ENCODE measurements at places on chromosomes 7 and 10.

- DNase-seq = no peak
These were observed 15.9 kb upstream of the STOX1 start for GRCh38 chr10:68811314-68812009.

- no peak for DNase-seq
These were observed 19.1 kb upstream of the DNAAF5 start for GRCh38 chr7:707296-708000.

GRCh38 chr7:103025341-103025740, 49.3 kb downstream of the FBXL13 start:
- DNase-seq = no peak

DNA sequence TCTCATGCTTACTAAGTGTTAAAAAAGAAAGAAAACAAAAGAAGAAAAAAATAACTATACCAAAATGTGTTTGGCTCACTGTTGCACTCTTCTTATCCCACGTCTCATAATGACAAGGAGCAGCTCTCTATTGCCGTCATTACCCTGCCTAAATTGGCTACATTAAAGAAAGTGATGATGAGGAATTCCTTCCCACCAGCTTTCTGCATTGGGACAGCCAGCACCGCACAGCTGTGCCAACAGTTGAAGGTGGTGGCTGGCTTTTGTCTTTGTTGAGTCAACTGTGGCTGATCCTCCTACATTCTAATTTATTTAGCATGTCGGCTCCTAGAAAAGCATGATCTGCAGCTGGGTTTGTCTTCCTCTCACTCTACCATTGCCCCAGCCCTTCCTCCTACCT, 751.8 kb downstream of the KCNMA1 start:
- DNase-seq = no peak

GRCh38 chr7:94228678-94229077, 166.0 kb upstream of the COL1A2 start:
- DNase-seq = no peak

DNA sequence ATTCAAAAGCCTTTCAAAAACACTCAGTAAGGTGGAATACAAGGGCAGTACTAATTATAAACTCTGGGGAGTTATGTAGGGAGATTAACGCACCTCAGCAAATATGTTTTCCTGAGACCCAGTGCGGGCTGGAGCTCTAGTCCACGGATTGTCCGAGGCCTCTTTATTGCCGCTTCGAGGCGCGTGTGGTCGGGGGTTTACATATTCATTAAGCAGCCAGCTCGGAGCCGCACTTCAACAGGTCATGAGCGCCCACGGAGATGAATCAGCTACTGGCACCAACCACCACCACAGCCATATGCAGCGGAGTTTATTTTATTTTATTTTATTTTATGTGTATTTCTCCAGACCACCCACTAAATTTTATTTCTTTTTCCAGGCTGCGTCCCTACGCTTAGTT, 195.9 kb upstream of the ADARB2 start:
- DNase-seq = no peak

DNA sequence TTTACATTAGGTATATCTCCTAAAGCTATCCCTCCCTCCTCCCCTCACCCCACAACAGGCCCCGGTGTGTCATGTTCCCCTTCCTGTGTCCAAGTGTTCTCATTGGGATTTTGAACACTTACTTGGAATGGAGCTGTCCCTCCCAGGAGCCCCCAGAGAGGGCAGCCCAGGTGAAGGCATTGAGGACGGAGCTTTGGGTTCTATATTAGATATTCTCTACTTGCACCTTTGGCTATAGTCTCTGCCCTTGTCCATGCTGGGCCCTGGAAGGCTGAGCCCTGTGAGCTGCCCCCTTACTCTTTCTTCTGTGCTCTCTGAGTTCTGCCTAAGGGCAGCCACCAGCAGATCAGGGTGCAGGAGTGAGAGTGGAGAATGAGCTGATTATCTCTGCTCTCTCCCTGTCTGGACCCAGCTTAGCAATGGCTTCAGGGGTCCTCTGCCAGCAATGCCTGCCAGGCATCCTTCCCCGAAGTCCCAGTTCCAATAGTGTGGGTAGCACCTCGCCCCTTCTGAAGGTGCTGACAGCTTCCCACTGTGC, 11.2 kb downstream of the ADRA2A start:
- no peak for DNase-seq

DNA sequence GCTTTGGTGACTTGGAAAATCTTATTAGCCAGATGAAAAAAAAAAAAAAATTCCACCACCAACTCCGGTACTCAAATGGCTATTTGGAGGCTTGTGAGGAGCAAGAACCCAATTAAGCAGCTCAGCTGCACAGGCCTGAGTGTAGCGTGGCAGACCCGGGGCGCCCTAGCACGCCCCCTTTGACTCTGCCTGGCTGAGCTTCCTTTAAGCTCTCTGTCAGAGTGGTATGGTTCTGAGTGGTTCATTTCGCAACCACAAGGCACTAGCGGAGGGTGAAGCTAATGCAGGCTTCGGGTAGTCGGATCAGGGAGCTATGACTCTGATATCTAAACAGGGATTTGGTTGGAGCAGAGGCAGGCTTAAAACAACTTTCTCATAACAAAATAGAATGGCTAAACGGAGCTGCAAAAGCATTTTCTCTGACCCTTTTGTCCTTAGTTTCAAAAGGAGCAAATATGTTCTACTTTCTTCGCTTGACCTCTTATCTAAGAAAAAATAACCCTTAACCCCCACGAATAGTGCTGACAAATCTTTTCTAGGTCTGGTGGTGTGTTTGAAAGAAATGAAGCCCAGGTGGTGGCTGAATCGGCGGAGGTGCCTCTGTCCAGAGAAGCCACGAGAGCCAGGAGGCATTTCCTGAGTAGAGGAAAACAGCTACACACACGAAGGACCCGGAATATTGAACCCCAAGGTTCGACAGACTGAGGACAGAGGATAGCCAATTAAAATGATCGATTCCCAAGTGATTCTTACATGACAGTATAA, 285.4 kb upstream of the GLI3 start:
- DNase-seq = no peak

DNA sequence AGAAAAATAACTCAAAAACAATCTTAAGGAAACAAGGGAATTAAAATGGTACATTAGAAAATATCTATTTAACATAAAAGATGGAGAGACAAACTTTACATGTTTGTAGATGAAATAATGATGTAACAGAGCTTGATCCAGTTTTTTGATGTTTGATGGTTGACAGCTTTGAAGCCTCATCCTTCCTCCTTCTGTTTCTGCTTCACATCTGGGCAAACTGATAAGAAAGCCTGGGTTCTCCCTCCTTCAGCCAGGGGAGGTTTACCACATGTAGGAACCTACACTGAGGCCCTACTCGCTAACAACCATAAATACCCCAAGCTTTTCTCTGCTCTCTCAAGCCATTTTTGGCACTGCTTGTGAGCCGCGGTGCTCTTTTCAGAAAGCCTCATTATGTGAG, 82.8 kb upstream of the ZNF32 start:
- DNase-seq = no peak

- DNase-seq = no peak
These were observed 12.6 kb downstream of the TMEM176B start for GRCh38 chr7:150787321-150788281.

DNA sequence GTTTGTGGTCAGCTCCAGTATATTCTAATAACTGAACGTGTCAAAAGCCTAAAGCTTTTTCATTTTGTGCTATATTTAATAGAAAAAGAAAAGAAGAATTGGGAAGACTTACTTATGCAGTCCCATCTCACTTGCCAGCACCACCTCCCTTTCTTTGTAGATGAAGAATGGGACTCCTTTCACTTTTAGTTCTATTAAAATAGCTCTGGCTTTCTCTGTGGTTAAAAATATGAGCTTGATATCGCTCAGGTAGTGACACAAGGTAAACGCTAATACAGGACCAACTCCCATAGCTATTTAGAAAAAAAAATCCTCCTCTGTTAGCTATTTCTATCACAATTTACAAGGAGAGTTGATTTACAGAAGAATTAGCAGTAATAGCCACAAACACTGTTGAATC, 176.8 kb downstream of the PDE1C start:
- DNase-seq = no peak

DNA sequence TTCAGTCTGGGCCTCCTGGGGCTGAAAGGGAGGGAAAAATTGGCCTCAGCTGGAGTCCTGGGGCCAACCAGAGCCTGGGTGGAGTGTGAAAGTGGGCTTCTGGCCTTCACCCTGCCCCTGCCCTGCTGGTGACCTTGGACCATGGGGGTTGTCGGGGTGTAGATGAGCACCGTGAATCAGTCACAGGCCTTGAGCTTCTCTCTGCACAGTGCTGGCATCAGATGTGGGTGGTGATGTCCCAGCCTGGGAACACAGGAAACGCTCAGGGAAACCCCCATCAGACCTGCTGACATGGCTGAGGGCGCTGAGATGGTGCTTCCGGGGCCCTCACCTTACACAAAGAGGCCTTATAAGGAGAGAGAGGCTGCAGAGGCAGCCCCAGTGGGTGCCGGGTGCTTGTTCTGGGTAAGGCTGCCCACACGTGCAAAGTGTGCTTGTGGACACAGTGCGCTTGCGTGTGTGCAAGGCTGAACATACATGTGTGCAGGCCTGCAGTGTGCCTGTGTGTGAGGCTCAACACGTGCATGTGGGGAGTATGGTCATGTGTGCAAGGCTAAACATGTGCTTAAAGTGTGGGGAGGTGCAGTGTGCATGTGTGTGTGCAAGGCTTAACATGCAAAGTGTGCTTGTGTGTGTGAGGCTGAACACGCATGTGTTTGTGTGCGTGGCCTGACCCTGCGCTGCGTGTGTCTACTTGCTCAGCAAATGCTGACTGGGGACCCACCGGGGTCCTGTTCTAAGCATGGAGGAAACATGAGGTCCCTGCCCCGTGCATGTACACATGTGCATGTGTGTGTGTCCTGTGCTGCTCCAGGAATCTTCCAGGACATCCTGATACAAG, 6.5 kb downstream of the ARPC1B start:
- peak; percentile 73 for DNase-seq

- DNase-seq = no peak
These were observed 472.9 kb upstream of the COBL start for GRCh38 chr7:51789489-51789888.

GRCh38 chr7:32639122-32639521, 143.8 kb downstream of the AVL9 start:
- no peak for DNase-seq

- DNase-seq = no peak
These were observed 103.8 kb upstream of the AKR1E2 start for GRCh38 chr10:4721999-4722753.

- no peak for DNase-seq
These were observed 540.4 kb downstream of the CNTNAP2 start for GRCh38 chr7:146656988-146657387.

DNA sequence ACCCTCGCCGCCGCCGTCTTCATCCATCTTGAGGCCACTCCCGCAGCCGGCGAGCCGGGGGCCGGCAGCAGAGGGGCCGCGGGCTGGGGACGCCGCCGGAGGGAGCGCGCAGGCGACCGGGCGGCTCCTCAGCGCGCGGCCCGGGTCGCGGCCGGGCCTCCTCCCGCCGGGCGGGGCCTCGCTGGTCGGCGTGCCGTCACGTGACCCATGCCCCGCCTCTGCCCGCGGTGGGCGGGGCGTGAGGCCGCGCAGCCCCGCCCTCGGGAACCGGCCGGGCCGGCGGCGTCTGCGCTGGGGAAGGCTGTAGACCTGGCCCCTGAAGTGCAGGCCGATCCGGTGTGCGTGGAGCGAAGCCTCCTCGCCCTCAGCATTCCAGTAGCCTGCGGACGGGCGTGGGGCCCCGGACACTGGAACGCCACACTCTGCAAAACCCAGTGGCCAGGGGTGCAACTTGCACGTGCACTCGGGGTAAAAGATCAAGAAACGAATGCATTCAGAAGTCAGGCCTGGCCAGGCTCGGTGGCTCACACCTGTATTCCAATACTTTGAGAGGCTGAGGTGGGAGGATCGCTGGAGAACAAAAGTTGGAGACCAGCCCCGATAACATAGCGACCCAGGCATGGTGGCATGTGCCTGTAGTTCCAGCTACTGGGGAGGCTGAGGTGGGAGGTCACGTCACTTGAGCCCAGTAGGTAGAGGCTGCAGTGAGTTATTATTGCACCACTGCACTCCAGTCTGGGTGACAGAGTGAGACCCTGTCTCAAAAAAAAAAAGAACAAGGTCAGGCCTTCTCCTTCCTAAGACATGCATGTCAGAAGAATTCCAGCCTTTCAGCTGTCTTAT, at the start of gene CYTH3:
CYTH3 (minus strand) TSS at position 144 of the 843 bp plus-strand sequence; CDS start at position 27, 117 bp downstream.
- peak; percentile 61 for DNase-seq

- no peak for DNase-seq
These were observed 454.6 kb upstream of the ANKRD30A start for GRCh38 chr10:36670621-36671402.

- no peak for DNase-seq
These were observed 198.2 kb downstream of the TCF7L2 start for GRCh38 chr10:113148071-113148825.

DNA sequence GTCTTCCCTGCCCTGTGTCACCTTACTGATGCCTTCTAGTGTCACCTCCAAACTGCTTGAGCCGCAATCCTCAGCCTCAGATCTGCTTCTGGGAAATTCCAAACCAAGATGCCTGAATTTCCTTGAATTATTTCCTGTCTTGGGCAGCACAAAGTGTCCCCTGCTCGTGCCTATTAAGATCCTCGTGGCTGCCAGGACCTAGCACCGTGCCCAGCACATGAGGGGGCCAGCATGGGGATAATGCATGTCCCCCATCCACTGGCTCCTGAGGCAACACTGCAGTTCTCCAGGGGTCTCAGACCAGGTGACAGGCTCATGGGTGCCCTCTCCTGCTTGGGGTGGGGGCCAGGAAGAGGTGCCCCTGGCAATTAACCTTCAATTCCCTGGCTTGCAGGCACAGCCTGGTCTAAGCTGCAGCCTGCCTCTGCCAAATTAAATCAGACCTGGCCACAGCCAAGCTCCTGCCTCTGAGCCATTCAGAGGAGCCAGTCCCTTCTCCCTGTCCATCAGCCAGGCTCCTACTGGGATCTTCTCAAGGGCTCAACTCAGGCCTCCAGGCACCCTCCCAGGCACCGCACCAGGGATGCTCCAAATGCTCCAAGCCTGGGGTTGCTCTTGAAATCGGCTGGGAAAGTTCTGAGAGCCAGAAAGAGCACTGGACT, 146.6 kb downstream of the SH3PXD2A start:
- no peak for DNase-seq

DNA sequence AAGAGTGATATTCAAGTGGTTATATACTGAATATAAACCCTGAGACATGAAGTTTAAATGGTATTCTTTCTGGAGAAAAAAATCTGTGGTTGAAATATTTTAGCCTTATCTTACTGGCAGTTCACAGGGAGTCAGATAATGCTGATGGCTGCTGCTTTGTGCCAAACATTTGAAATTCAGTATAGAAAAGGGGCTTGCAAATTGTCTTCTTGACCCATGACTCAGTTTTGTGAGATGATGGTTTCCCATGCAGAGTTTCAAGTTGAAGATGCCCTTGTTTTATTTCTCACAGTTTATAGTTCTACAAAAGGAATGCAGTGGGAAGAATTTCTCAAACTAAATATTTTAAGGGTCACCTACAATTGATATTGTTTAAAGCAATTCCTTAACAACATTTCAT, 251.1 kb upstream of the MEOX2 start:
- DNase-seq = no peak

DNA sequence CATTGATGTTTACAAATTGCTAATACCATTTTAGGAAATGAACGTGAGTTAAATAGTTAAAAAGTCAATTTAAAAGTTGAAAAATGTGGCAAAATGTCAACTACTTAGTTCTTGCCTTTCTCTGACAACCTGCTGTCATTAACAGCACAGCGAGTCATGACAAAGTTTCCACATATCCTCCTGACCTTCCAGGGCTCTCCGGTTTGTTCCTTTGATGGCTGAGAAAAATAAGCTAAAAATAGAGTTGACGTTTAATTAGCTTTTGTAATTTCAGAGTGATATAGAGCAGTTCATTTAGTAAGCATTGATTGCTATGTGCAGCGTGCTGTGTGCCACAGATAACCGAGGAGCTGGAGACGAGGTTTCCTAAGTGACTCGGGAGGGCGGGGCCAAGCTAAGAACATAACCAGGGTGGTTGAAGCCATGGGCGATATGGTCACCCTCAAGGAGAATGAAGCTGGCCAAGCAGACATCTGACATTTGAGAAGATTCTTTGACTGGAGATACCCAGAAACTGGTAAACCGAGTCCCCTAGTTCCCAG, 47.9 kb downstream of the OGDH start:
- no peak for DNase-seq
